Activated T-cell treated with anti-CD3 and anti-CD28 coated beads, Interleukin-2, amount 50 U/mL, for 48 hours (primary cell): ENCODE measurements at places on chromosomes 1 and 21.

- DNase-seq, result peak; percentile 68
These were observed 25.6 kb downstream of the PADI3 start for GRCh38 chr1:17274186-17275170.

DNA sequence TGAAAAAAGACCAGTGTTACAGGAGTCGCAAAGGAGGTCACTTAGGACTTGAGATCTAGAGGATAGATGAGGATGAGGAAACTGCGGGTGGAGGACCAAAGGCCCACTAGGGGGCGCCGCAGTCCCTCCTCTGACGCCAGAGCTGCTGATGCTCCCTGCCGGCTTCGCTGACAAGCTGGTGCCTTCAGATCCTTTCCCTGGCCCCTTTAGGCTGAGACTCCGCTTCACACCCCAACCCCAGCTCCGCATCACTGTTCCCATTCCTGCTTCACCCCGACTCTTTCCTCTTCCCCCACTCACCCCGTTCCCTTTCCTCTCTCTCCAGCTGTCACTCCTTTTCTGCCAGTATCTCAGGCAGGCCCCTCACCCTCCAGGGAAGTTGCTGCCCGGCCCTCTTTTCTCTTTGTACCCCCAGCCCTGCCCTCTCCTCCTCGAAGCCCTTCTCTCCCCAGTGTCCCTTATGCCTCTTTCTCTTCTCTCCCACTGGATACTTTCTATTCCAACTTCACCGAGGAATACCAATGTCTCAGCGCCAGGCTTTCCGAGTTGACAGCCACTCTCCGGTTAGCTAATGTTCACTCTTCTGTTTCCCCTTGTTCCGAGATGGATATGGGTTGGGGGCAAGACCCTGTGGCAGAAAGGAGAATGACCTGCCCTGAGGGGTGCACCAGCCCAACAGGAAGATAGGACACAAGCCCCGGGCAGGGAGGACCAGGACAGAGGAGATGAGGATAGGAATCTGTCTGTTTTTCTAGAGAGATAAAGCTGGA is 4.5 kb downstream of the KCNJ9 start:
- DNase-seq, result peak; percentile 83

DNA sequence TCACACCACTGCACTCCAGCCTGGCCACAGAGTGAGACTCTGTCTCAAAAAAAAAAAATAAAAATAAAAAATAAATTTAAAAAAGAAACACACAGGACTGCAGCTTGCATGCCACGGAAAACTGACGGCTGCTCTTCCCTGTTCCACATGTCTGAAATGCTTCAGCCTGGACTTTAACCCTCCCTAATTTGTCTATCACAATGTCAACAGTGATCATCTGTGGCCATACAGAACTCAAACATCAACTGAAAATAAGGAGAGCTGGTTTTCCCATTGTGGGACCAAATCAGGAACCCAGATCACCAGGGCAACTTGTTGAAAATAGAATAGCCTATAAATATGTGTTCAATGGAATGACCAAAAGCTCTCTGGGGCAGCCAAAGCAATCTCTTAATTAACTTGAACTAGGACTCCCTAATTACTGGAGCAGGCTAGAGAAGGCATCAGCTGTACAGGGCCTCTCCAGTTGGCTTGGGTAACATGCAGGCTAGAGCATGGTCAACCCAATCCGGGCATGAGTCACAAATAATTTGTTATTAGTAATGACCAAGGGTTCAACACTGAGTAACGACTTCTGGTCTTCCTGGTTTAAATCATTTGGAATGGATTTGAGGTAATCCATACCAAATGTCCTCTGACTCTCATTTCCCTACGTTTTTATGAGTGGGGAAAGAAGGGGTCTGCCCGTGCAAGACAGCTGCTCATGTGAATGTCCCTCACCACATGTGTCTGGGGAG is 62.7 kb upstream of the KAZN start:
- no peak for DNase-seq

- DNase-seq, result no peak
These were observed 127.8 kb downstream of the NRDC start for GRCh38 chr1:51750729-51751128.

DNA sequence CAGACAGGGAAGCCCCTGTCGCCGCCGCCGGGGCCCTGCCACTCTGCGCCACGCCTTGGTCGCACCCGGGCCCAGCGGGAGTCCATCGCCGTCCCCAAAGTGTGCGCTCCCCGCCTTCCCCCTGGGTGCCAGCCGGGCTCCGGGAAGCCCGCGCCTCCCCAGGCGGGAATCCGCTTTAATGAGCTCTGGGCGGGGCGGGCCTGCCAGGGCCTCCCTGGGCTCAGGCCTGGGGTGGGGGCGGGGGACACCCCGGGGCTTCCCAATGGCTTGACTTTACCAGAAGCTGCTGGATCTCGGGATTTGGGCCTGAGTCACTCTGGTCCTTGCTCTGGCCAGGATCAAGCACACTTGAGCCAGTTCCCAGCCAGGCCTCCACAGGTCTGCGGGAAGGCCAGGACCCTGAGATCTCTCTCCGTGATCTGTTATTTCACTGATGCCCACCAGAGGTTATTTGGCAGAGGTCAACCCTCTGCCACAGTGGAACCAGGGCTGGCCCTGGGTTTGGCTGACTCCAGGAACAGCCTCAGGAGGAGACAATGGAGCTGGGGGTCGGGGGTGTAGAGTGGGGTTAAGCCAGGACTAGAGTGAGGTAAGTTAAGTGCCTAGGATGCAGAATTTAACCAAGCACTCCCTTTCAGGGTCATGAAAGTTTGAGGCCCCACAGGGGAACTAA is 178.4 kb upstream of the EDN2 start:
- DNase-seq, result no peak

DNA sequence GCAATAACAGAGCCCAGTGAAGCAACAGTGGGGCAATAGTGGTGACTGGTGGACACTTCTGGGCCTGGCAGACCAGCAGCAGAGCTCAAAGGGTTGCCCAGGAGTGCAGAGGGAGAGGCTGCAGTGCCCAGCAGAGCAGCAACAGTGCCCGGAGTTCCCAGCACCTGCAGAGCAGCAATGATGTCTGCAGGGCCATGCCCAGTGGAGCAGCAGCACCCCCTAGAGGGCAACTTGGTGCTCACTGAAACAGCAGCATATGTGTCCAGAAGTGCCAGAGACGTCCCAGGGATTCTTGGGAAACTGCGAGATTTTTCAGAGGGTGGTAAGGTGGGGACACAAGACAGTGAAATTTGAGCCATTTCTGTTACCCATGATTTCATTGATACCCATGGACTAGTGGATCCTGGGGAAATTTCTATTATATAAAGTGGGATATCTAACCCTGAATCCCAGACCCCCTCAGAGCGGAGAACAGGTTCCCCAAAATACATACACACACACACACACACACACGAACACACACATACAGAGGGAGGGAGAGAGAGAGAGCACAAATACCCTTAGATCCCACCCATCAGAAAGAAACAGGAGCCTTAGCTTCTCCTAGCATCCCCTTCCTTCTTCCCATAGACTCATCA is 156.9 kb upstream of the GJB5 start:
- peak; percentile 74 for DNase-seq
